ENCODE measurements at places on chromosomes 12 and 14. TPM values are rescaled to one million over a fixed set of nuclear protein-coding genes. Genes with fewer than 3 reads are reported as not detected.

TAS2R8 gene
- not detected for polyA plus RNA-seq

PPM1H gene
- 31.5 TPM for polyA plus RNA-seq

LIN7A gene
- polyA plus RNA-seq = 10.4 TPM

TAS2R50 gene
- polyA plus RNA-seq = not detected

Data from brain (organoid and tissue), 16 donors.